Keratinocyte (primary cell): ENCODE measurements at places on chromosomes 6 and 20. TPM values are rescaled to one million over a fixed set of nuclear protein-coding genes. Genes with fewer than 3 reads are reported as not detected.

The RUNX2 gene
- 0.79 to 1.4 TPM (median 1.1 TPM) in 3 replicates for polyA plus RNA-seq

The ERVFRD-1 gene
- not detected in 3 replicates for polyA plus RNA-seq

The CAP2 gene
- 9.1 to 12.1 TPM (median 11.0 TPM) in 3 replicates for polyA plus RNA-seq

The IYD gene
- not detected in 3 replicates for polyA plus RNA-seq

The HSPA1L gene
- polyA plus RNA-seq: 0.31 to 0.60 TPM (median 0.54 TPM) in 3 replicates

The CCND3 gene
- polyA plus RNA-seq: 37.3 to 58.9 TPM (median 37.4 TPM) in 3 replicates

The CALHM6 gene
- polyA plus RNA-seq: 0.47 to 0.59 TPM (median 0.51 TPM) in 3 replicates
